ENCODE measurements at places on chromosomes 11 and 22.
A peak's percentile ranks its signal among the peaks of the same experiment; 100 is the strongest.

GRCh38 chr11:108698844-108699642, 34.2 kb downstream of the DDX10 start:
- DNase-seq = no peak

GRCh38 chr22:46065691-46066454, 84.5 kb upstream of the PPARA start:
- DNase-seq = no peak

- no peak for DNase-seq
Observed at GRCh38 chr22:47773635-47774034, 1011.2 kb downstream of the TBC1D22A start.

- no peak for DNase-seq
Observed at GRCh38 chr11:117606790-117607189, 190.2 kb downstream of the DSCAML1 start.

GRCh38 chr22:32839831-32840584, 38.5 kb downstream of the TIMP3 start:
- DNase-seq = peak; percentile 86

- DNase-seq = no peak
Observed at GRCh38 chr11:91921974-91922373, 302.6 kb upstream of the FAT3 start.

GRCh38 chr11:12045914-12046635, 37.6 kb upstream of the DKK3 start:
- DNase-seq = no peak

- no peak for DNase-seq
Observed at GRCh38 chr11:33052231-33052630, 12.9 kb downstream of the TCP11L1 start.

- peak; percentile 25 for DNase-seq
Observed at GRCh38 chr22:46045459-46046298, 68.7 kb upstream of the WNT7B start.

DNA sequence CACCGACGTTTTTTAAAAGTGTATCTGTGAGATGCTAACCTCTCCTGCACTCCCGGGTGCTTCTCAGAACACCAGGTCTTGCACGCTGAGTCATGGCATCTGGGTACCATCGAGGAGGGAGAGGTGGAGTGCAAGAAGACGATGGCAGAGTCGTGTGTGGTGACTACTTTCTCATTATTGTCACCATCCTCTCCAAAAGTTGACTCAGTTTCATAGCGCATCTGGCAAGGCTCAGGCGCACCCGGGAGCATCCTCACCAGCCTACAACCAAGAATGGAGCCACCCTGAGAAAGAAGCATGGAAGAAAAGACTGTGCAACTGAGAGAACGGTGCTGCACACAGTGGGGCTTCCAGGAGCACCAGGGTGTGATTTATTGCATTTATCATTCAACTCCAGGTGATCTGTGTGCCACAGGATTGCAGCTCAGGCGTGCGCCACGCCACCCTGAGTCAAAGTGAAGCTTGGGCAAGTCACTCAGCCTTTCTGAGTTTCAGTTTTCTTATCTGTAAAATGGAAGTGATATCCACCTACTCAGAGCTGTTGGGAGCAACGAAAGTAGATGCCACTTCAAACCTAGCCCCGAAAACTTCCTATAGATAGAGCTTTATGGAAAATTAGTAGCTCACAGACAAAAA, 65.4 kb downstream of the LINC01488 start:
- no peak for DNase-seq

DNA sequence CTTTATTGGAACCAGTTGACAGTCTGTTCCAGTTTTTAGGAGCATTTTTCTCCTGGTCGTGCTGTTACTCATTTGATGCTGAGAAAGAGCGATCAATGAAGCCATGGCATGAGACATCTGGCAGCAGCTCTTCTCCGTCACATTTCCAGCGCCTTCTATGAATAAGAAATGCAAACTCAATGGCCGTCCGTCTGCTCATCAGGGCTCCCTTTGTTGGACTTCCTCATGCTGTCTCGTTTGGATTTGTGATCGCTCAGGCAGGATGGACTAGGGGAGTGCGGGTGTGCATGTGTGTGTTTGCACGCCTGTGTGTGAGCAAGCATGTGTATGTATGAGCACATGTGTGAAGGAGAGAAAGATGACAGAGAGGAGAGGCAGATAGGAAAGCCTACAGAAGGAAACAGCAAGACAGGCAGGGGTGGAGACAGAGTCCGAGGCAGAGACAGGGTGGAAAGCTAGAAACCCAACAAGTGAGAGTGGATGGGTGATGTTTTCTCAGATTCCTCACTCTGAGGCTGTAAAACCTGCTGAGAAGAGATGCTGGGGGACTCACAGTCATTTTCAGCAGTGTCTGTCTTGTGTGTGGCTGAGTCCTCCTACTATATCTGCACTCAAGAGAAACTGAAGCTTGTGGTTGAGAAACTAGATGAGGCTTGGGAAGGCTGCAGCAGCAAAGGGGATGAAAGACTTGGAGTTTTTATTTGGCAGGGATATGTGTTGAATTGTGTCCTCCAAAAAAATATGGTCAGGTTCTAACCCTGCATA, 56.0 kb upstream of the CLMP start:
- no peak for DNase-seq

DNA sequence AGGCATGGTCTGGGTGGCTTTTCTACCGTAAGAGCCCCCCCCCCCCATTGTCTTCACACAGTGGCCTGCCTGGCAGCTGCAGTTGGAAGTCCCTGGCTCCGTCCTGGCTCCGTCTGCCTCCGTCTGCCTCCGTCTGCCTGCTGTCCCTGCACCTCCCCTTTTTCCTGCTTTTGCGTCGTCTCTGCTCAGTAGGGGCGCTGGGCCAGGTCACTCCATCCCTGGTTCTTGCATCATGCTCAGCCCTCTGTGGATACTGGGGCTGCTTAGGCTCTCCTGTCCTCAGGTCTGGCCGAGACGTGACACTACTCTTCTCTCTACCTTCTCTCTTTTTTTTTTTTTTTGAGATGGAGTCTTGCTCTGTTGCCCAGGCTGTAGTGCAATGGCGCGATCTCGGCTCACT, 27.8 kb downstream of the AP2A2 start:
- no peak for DNase-seq

DNA sequence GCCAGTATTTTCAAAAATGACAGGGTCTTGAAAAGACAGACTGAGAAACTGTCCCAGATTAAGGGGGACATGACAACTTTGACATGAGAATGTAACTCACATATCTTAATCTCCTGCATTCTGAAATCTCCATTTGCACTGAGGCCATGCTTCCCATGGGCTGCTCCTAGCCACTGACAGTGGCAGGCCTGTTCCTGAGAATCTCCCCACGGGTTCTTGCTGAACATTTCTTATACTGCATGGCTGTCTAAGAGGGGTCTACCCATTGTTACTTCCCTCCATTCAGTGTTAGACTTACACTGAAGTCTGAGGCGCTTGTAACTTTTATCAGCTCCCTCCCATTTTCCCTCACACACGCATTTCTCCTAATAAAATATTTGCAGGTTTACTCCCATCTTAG, 1.5 kb downstream of the CEP295 start:
- DNase-seq = no peak

DNA sequence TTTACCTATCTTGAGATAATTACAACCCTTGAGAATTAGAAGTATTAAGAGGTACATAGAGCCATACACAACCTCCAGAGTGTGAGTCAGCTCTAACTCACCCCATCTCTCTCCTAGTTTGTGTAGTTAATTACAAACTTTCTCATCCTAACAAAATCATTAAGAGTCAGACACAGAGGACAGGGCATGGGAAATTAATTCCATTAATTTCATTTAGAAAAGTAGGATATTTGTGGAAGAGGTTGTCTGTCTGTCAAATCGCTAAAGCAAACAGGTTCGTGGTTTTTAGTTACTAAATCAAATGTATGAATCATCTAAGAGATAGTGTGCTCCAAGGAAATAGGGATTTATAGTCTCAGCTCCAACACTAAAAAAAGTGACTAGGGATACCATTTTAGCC, 1261.4 kb upstream of the TENM4 start:
- no peak for DNase-seq

DNA sequence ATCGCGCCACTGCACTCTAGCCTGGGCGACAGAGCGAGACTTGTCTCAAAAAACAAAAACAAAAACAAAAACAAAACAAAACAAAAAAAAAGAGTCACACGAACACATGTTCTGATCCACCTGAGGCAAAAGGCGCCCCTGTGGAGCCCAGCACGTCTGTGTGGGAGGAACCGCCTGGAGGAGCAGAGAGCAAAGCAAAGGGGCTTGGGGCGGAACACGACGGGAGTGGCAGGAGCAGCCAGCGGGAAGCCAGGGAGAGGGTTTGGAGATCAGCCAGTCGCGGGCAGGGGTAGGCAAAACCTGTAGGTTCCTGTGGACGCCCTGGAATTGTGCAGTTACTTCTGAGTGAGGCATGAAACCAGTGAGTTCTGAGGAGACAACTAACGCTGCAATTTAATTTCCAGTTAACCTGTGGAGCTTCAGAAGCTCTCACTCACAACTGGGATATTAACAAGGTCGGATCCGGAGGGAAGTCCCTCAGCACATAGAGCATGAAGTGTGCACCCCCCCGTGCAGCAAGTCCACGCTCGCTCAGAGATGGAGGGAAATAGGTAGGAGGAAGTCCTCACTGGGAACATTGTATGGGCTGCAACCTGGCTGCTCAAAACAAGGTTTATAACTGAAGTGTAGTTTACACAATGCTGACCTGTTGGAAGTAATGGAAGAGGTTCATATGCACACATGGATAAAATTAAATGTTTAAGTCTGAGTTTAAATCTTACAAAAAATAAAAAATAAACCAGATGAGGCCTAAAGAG, 13.2 kb upstream of the USP18 start:
- DNase-seq = no peak

DNA sequence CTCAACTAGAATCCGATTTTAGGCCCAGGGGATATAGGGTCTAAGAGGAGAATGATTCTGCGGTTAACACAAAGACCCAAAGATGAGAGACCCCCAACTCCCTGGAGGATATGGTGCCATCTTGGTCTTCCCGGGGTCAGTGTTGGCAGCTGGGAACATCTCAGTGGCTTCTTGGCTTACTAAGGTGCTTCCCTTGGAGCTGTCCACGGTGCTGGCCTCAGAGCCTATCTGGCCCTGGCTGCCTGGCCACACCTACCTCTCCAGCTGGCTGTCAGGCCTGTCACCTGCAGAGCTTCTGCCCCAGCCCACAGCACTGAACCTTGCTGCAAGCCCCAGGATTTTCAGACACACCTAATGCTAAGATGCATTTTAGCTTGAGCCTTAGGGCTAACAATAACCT, 70.7 kb upstream of the THY1 start:
- no peak for DNase-seq

- DNase-seq = peak; percentile 47
Observed at GRCh38 chr11:113553235-113553634, 78.0 kb upstream of the DRD2 start.

DNA sequence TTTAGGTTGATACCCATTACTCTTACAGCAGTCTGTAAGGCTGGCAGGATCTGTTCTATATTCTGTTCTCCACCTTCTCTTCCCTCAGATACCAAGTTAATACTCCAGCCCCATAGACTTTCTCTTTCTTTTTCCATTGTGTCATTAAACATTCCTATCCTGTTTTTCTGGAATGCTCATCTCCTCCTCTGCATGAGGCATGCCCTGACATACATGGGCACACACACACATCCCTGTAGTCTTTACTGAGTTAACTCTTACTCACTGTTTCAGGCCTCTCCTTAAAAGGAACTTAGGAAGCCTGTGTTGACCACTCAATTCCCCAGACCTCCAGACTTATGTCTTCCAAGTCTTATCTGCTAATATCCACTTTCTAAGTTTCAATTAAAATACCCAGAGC, 476.8 kb downstream of the METTL15 start:
- no peak for DNase-seq

DNA sequence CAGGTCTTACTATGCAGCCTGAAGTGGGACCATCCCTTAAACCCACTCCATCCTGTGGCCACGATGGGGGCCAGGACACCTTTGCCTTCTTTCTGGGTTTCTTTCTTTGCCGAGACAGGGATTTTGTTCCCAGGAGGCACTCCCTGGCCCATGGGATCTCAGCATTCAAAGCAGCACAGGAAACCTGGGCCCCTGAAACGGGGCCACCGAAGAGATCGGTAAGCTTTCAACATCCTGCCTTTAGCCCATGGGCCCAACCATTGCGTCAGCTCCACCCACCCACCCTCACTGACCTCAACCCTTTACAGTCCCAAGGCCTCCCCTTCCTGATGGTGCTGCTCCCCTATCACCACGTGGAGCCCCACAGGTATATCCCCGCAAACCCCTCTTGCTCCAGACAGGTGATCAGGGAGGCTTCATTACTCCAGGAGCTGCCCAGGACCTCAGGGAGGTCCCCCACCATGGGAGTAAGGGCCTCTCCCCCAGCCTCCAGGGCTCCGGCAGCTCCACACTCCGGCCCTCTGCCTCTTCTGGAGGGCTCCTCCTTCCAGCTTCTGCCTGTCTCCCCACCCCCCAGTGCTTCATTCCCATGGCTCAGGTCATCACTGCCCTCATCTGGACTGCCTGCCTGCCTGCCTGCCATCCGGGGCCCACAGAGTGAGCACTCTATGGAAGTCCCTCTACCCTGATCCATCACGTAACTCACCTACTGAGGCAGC, 42.0 kb upstream of the TUB start:
- no peak for DNase-seq

DNA sequence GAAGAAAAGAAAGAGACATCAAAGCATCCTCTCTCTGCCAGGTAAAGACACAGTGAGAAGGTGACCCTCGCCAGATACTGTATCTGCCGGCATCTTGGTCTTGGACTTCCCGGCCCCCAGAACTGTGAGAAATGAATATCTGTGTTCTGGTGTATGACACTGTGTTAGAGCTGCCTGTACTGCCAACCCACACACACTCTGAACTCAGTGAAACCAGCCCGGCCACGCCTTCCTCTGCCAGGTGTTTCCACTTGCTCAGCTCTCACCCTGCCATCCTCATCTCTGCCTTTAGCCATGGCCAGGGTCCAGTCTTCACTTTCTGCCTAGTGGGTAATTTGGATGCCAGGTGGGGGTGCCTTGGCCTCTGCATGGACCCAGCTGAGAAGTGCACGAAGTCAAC, 24.0 kb downstream of the CBX7 start:
- no peak for DNase-seq

DNA sequence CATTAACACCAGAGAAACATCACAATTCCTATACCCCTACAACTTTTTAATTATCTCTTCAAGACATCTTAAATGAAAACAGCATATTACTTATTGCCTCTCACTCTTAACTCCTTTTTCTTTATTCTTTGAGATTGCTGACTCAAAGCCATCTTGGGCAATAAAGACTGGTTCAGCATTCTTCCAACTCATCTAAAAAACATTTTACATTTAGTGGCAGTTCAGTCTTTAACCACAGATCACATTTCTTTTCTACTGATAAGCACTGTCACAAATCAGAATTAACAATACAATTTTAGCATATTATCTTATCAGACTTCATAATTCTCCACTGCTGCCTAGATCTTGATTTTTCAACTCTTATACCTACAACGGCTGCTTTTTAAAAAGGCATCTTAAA, 34.0 kb downstream of the SIK3 start:
- no peak for DNase-seq

GRCh38 chr22:31566484-31566883, 70.1 kb downstream of the SFI1 start:
- DNase-seq = no peak
